ENCODE measurements at places on chromosomes 11 and 22.

DNA sequence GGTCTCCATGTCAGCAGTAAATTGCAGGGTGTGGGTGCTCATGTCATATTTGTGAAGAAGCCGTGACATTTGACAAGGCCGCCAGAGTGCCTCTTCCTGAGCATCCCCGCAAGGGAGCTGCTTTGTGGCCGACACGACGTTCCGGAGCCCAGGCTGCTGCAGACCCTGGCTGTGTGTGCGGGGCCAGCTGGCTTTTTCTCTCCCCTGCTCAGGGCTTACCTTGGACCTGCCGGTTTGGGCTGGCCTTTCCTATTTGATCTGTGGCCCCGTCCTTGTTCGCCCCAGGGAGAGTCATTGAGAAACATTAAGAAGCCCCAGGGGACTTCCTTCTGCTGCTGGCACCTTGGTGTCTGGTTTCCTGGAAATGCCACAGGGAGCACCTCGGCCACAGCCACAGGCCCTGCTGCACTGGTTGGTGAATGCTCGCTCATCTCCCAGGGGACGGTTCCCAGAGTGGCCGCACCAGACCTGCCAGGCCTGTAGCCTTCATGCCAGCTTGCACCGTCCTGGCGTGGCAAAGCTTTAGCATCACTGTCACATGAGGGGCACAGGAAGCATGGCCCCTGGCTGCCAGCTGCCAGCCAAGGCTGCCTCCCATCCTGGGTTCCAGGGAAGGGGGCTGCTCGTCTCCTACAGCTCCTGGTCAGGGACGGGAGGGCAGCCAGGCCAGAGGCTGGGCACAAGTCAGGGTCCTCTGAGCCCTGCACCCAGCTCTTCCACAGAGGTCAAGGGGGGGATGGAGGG lies 5.4 kb downstream of the GRK2 start:
- no peak for DNase-seq

DNA sequence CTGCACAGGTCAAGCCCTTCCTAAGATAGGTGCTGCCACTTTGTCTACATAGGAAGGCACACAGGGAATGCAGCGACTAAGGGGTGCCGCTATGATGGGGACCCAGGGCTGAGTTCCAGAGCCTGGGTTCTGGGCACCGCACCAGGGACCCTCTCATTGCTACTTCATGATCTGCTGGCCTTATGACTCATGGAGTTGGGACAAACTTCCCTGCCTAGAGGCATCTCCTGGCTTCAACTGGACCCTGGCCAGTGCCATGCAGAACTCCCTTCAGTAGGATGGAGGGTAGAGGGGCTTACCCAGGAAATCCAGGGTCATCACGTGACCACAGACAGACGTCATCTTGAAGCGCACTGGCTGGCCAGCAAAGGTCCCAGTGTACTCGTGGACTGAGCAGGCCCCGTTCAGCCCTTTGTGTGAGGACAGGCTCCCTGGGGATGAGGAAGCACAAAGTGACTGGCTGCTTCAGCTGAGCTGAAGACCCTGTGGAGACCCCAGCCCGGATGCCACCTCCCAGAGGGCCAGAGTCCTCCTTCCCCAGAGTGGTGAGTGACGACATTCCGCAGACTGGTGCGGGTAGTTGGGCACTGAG lies 8.4 kb downstream of the TOP3B start:
- DNase-seq, result no peak

DNA sequence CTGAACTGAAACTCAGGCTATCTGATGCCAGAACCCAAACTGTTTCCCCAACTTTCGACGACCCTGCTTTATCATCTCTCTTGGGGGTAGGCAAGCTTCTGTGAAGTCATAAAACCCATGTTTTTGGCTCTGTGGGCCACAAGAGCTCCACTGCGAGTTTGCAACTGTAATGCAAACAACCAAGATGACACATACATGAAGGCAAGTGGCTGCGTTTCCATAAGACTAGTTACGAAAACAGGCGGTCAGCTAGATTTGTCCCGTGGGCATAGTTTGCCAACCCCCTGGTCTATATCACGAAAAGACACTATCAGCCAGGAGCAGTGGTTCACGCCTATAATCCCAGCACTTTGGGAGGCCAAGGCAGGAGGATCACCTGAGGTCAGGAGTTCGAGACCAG lies 37.5 kb downstream of the TPST2 start:
- no peak for DNase-seq

GRCh38 chr11:112961146-112961668 lies at the start of gene NCAM1:
Gene NCAM1, plus strand, starts transcription at chr11:112961420.
- DNase-seq, result peak; percentile 66

DNA sequence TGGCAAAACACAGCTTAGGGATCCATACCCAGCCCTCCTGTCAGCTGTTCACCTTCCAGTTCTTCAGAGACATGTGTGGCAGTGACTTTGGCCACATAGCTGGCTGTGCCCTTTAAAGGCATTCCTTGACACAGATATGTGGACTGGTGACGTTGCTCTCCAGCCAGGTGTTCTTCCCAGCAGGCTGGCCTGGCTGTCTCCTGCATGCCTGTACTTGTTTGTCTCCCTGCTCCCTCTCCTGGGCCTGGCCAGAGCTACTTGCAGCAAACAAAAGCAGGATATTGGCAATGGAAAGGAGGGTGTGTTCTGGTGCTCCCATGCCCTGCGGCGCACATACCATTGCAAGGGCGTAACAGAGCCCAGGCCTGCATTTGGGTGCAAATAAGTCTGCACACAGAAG lies 38.3 kb downstream of the PIK3IP1 start:
- DNase-seq, result peak; percentile 81

GRCh38 chr11:11068113-11068512 lies 210.3 kb upstream of the ZBED5 start:
- no peak for DNase-seq

DNA sequence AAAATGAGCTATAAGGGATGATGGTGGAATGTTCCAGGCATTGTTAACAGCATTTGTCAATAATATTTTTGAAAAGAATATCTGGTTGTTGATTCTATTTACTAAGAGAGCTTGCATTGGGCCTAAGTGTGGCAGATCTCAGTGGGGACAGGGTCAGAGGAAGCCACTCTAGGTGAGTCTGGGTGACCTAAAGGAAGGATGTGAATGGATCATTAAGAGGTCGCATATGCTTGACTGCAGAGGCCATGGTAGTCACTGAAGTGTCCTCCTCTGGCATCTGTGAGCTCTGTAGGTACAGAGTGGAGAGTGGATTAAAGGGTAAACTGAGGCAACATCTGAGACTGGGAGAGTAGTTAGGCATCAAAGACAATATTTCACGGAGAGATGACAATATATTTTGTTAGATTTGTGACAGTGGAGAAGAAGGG lies 37.9 kb upstream of the TOP3B start:
- DNase-seq, result no peak

DNA sequence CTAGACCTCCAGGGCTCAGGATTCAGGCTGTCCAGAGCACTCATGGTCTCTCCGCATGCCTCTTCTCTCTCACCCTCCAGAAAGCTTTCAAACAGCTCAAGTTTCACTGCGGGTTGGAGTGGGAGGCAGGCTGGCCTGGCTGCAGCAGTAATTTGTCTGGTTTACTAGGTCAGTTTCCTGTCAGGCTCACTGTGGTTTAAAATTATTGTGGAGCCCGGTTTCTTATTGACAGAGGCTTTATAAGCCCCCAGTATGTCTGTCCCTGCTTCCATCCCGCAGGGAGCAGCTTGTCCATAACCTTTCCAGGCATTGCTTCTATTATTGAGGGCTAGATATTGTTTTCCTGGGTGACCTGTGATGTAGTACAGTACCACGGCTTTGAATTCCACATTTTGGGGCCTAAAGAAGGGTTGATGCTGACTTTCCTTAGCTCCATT lies 235.3 kb upstream of the SORL1-AS1 start:
- no peak for DNase-seq

DNA sequence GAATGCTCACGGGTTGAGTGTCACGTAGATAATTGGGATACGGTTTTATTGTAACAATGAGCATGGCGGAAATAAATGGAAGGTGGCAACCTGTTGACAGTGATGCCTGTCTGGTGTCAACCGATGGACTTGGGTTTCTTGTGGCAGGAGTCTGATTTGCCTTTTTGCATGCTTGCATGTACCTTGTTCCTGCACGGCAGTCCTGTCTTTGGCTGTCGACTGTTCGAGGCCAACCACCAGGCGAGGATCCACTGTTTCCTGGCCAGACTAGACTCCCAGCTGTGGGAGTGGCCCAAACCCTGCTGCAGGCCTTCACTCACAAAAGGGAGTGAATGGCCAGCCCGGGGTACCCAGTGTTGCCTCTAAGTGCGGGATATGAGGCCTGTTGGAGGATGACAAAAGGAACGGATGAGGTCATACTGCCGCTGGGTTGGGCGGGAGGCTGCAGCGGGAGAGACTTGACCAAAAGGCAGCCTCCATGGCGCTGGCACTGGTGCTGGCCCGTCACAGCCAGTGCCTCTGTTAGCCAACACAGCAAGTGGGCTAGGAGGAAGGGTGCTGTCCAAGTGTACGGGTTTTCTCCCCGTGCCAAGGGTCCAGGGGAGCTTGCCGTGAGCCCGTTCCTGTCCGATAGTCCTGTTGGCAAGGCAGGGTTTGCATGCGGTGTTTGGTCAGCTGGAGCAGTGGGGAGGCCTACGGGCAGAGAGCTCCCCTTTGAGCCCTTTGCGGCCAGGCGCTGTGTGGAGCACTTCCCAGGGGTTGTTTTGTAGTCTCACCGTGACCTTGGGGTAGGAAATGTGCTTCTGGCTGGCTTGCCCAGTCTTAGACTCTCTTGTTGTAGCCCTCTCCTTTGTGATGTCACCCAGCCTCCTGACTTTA lies 974 bp downstream of the DGCR8 start:
- peak; percentile 36 for DNase-seq

GRCh38 chr11:114061048-114061680 lies 1.7 kb downstream of the ZBTB16 start:
- no peak for DNase-seq

- no peak for DNase-seq
Measured at GRCh38 chr11:122690801-122691548, 35.5 kb downstream of the UBASH3B start.

- DNase-seq, result peak; percentile 38
Measured at GRCh38 chr22:37492428-37493344, 6.5 kb upstream of the MFNG start.

DNA sequence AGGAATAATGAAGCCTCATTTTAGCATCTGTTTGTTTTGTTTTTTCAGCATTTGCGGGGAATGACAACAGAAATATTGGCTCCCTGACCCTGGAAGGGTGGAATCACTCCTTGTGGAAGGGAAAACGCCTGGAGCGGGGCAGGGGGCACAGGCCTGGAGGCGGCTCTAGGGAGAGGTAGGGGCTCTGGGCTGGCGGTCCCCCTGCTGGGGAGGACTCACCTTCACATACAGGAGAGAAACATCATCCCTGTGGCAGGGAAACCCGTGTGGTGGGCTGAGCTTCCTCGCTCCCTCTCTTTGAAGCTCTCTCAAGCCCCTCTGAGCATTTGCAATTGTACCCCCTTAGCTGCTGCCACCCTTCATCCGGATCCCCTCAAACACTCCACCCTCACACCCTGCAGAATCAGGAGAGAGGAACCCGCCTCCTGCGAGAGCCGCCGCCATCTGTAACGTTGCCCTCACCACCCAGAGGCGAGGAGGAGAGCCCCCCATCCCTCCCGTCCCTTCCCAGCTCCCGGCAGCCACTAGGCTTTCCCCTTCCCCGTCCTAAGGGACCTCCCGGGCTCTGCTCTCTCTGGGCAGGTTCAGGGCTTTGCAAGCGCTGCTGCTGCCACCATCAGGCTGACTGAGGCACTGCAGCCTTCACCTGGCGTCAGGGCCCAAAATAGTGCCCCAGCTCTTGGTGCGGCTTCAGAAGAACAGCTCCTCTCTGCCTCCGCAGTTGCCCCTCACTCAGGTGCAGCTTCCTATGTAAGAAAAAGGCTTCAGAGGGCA lies 10.4 kb downstream of the KIRREL3 start:
- peak; percentile 71 for DNase-seq

GRCh38 chr11:11545285-11546275 lies 76.2 kb downstream of the GALNT18 start:
- DNase-seq, result no peak

DNA sequence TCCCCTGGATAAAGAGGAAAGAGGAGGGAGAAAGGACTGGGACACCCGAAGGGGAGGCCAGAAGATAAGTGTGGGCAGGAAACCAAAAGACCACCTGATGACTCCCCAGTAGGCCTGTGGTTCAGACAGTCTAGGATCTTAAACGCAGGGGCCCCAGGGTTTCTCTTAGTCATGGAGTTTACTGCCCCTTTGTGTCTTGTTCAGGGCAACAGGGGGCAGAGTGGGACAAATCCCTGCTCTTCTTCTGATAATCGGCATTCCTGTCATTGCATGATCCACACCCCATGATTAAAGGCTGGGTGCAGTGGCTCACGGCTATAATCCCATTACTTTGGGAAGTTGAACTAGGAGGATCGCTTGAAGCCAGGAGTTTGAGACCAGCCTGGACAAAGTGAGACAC lies 4.7 kb upstream of the TMPRSS13 start:
- DNase-seq, result no peak

DNA sequence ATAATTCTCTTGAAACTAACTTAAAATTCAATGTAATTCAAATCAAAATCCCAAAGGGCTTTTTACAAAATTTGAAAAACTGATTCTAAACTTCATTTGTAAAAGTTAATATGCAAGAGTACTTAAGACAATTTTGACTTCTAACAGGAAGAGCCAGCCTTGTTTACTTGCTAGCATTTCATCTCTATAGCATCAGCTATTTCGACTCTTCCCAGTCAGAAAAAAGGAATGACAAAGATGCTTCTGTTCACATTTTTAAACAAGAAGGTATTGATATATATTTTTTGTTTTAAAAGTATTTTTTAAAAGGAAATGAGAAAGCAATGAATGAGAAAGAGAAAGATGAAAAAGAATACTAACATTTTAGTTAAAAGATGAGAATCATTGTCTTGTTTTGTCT lies 16.4 kb downstream of the SLN start:
- no peak for DNase-seq

DNA sequence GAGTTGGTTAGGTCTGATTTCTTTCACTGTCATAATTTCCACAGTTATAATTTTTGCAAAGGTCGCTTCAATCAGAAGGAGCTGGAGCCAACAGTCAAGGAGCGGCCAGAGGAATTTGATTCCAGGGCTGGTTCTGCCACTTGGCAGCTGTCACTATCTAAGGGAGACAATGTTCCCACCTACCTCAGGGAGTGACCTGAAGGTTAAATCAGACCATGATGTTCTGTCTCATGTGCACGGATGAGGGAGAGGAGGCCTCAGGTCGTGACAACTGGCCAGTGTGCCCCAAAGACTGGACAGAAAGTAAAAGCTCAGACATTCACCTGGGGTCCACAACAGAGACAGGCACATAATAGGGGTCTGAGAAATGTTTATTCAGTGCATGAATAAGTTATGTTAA lies 7.6 kb downstream of the MRGPRD start:
- no peak for DNase-seq

- DNase-seq, result no peak
Measured at GRCh38 chr11:123451183-123451781, 21.2 kb downstream of the GRAMD1B start.
